ENCODE measurements at places on chromosomes 6 and 20.

GRCh38 chr6:106309766-106310373 lies 15.7 kb downstream of the ATG5 start:
- no peaks in the 10 kb centered on the region for H3K27me3 ChIP-seq
- no peak for DNase-seq
- H3K27ac ChIP-seq, result no peak overlapping the region
- H3K4me1 ChIP-seq, result no peaks in the 10 kb centered on the region
- H3K36me3 ChIP-seq, result no peaks in the 10 kb centered on the region
- H3K4me3 ChIP-seq, result no peak overlapping the region

- peak; percentile 25 for DNase-seq
- peaks cover 25% of the 10 kb centered on the region for H3K4me1 ChIP-seq
- no peaks in the 10 kb centered on the region for H3K36me3 ChIP-seq
These were observed 55.0 kb downstream of the KIF13A start for GRCh38 chr6:17932330-17932852.

GRCh38 chr6:12895721-12896120 lies 179.2 kb downstream of the PHACTR1 start:
- H3K27me3 ChIP-seq, result no peaks in the 10 kb centered on the region
- H3K4me3 ChIP-seq, result no peak overlapping the region
- no peak for DNase-seq
- no peaks in the 10 kb centered on the region for H3K4me1 ChIP-seq
- H3K27ac ChIP-seq, result no peak overlapping the region

DNA sequence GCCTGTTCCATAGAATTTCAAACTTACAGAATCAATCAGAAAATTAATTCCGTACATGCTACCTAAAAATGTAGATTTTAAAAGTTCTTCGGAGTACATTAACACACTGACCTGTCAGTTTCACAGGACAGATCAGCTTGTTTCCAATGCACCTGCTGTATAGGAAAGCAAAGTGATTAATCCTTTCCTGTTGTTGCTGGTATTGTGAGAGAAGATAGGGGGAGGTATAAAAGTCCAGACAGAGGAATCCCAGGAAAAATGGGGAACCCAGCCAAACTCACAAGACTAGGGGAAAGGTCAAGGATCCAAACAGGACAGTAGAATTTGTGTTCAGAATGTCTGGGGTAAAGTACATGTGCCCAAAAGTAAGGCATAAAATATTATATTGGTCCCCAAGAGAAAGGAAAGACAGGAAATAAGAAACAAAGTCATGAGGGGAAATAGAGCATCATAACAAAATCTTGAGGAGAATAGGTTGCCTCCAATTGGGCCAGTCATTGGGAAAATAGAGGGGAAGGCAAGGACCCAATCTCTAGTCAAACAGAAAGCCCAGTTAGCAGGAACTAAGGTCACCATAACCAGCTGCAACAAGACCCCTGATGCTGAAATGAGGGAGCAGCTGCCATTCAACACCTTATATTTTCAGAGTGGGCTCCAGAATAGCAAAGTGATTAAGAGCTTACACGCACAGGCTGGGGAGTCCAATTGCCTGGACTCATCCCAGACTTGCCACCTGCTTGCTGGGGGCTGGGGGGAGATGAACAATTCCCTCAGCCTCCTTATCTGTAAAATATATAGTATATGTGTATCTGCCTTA lies 10.3 kb downstream of the FILIP1 start:
- no peaks in the 10 kb centered on the region for H3K27me3 ChIP-seq
- no peak for DNase-seq
- no peak overlapping the region for H3K4me3 ChIP-seq
- no peaks in the 10 kb centered on the region for H3K36me3 ChIP-seq
- no peaks in the 10 kb centered on the region for H3K4me1 ChIP-seq

GRCh38 chr6:137882225-137882961 lies 15.3 kb downstream of the TNFAIP3 start:
- no peaks in the 10 kb centered on the region for H3K36me3 ChIP-seq
- no peak overlapping the region for H3K4me3 ChIP-seq
- H3K27ac ChIP-seq, result no peak overlapping the region

GRCh38 chr6:138545621-138545980 lies 46.3 kb upstream of the NHSL1 start:
- no peaks in the 10 kb centered on the region for H3K27me3 ChIP-seq
- H3K4me1 ChIP-seq, result peaks cover 2% of the 10 kb centered on the region
- DNase-seq, result peak; percentile 33
- H3K36me3 ChIP-seq, result no peaks in the 10 kb centered on the region

GRCh38 chr20:19073584-19074218 lies 138.7 kb upstream of the SLC24A3 start:
- no peak for DNase-seq
- no peaks in the 10 kb centered on the region for H3K4me1 ChIP-seq
- H3K4me3 ChIP-seq, result no peak overlapping the region

GRCh38 chr6:14464716-14465115 lies 347.1 kb downstream of the CD83 start:
- no peak for DNase-seq
- no peaks in the 10 kb centered on the region for H3K27me3 ChIP-seq
- no peak overlapping the region for H3K4me3 ChIP-seq
- H3K36me3 ChIP-seq, result no peaks in the 10 kb centered on the region

DNA sequence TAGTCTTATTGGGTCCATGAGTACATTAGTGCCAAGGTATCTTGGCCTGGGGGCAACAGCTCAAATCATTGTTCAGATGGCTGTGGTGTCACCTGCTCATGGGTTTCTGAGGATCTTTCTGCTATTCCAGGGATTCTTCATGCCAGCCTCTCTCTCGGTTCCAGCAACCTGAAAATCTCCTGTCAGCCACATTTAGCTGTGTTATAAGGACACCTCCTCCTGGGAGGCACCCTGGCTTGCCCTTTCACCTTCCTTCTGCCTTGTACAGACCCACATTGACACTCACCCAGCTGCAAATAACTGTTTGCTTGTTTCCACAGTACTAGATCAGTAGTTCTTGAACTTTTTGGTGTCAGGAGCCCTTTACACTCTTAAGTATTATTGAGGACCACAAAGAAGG lies 159.9 kb downstream of the GRM4 start:
- H3K27ac ChIP-seq, result no peak overlapping the region
- H3K4me1 ChIP-seq, result no peaks in the 10 kb centered on the region

GRCh38 chr20:17679941-17680835 lies 1.9 kb downstream of the RRBP1 start:
- peak overlapping the region; percentile 35 for H3K27ac ChIP-seq
- no peaks in the 10 kb centered on the region for H3K36me3 ChIP-seq
- peak; percentile 61 for DNase-seq
- H3K27me3 ChIP-seq, result no peaks in the 10 kb centered on the region

DNA sequence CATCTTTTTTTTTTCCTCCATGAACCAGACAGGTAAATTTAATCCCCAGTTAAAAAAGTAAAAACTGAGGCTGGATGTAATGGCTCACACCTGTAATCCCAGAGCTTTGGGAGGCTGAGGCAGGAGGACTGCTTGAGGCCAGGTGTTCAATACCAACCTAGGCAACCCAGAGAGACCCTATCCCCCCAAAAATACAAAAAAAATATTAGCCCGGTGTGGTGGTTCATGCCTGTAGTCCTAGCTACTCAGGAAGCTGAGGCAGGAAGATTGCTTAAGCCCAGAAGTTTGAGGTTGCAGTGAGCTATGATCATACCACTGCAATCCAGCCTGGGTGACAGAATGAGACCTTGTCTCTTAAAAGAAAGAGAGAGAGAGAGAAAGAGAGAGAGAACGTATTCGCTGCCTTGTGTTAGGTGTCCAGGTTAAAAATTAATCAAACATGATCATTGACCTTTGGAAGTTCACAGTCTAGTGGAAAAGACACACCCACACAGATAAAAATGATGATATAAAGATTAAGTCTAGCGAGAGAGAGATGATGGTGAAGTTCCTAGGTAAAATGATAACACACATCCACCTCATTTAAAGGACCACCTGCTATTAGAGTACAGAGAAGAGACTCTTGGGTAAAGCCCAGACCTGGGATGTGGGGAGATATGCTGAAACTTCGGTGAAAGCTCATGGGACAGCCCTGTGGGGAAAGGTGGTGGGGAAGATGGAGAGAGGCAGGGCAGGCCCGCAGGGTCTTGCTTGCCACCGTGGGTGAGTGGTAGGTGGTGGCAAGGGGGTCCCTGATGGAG lies 4.8 kb upstream of the NHSL1 start:
- no peaks in the 10 kb centered on the region for H3K36me3 ChIP-seq
- H3K4me3 ChIP-seq, result no peak overlapping the region
- no peaks in the 10 kb centered on the region for H3K27me3 ChIP-seq
- H3K4me1 ChIP-seq, result no peaks in the 10 kb centered on the region

- no peak overlapping the region for H3K27ac ChIP-seq
- no peak overlapping the region for H3K4me3 ChIP-seq
- no peaks in the 10 kb centered on the region for H3K27me3 ChIP-seq
- peaks cover 5% of the 10 kb centered on the region for H3K4me1 ChIP-seq
These were observed 55.4 kb downstream of the ANKRD60 start for GRCh38 chr20:58173091-58173490.

DNA sequence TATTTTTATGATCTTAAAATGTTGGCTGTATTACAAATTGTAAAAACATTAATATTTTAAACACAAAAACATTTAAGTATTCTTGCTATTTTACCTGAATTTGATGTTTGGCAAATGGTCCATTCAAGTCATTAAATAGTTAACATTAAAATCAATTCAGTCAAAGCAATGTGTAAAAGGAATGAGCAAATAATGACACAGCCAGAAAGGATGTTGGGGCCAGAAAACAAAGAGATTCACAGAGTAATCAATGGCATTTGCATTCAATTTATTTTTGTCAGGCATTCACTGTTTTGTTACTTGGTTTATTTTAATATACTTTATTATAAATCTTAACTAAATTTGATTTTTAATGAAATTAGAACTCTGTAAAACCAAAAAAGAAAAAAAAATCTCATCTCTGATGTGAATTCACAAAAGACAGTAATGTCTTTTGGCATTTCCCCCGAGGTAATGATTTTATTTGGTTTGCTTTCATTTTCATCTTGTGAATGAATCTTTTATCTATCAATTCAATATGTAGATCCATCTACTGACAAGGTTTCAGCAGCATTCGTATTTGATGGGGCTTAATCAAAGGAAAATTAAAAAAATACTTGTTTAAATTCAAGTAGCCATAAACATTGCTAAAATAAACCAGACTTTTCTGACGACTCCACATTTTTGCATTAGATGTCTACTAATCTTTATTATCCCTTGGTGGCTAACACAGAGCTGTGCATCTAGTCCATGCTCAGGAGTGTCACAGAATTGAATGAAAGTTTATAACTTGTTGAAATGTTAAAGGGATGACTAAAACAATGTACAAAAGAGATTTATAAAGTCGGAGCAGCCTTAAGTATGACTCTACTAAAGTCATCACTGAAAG lies 866.7 kb upstream of the GJE1 start:
- no peaks in the 10 kb centered on the region for H3K27me3 ChIP-seq
- DNase-seq, result no peak
- H3K36me3 ChIP-seq, result no peaks in the 10 kb centered on the region
- H3K27ac ChIP-seq, result no peak overlapping the region

- no peak overlapping the region for H3K4me3 ChIP-seq
- no peaks in the 10 kb centered on the region for H3K27me3 ChIP-seq
These were observed 66.9 kb downstream of the GMPR start for GRCh38 chr6:16305246-16305725.

GRCh38 chr20:35720165-35721123 lies 21.2 kb downstream of the ROMO1 start:
- H3K27me3 ChIP-seq, result no peaks in the 10 kb centered on the region
- DNase-seq, result no peak
- H3K4me1 ChIP-seq, result peaks cover 3% of the 10 kb centered on the region
- no peak overlapping the region for H3K27ac ChIP-seq

DNA sequence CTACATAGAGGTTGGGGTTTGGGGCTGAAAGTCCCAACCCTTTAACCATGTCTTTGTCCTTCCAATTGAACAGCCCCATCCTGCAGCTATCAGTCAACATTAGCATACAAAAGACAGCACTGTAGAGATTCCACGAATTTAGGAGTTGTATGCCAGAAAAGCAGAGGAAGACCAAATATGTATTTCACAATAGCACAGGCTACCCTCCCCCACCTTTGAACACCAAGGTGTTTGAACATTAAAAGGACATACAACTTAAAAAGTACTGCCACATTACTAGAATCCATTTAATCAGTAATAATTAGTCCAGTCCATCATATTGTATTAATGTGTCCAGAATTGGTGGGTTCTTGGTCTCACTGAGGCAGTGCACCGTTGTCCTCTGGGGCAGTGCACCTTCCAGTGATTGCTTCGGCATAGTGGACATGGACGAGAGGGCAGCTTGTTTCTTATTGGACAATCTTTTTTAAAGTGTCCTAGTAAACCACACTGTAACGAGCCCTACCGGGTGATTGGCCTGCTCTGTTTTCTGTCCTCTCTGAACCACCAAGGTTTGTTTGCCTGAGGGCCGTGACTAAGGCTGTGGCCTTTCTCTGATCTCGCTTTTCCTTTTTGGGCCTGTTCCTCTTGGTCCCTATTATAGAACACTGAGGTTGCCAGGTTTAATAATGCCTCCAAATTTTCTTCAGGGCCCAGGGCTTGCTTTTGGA lies 36.4 kb downstream of the GSTA4 start:
- H3K36me3 ChIP-seq, result no peaks in the 10 kb centered on the region
- no peaks in the 10 kb centered on the region for H3K4me1 ChIP-seq
- no peaks in the 10 kb centered on the region for H3K27me3 ChIP-seq
- no peak for DNase-seq

DNA sequence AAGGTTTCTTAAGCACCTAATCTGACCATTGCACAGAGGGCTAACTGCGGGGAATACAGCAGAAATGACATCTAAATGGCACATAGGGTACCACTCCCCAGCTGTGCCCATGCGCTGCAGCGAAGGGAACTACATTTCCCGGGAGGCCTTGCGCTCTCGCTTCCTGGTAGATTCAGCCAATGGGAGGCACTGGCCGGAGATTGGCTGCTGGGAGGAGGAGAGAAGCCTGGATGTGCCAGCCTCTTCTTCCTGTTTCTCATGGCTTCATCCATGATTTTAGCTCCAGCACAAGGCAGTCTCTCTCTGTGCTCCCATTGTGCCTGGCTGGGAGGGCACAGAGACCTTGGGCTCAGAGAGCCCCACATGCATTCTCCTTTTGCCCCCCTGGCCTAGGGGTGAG lies 101.7 kb upstream of the FOXA2 start:
- DNase-seq, result peak; percentile 29
- H3K36me3 ChIP-seq, result no peaks in the 10 kb centered on the region
- H3K27me3 ChIP-seq, result no peaks in the 10 kb centered on the region
- H3K27ac ChIP-seq, result no peak overlapping the region
- no peak overlapping the region for H3K4me3 ChIP-seq
- no peaks in the 10 kb centered on the region for H3K4me1 ChIP-seq

DNA sequence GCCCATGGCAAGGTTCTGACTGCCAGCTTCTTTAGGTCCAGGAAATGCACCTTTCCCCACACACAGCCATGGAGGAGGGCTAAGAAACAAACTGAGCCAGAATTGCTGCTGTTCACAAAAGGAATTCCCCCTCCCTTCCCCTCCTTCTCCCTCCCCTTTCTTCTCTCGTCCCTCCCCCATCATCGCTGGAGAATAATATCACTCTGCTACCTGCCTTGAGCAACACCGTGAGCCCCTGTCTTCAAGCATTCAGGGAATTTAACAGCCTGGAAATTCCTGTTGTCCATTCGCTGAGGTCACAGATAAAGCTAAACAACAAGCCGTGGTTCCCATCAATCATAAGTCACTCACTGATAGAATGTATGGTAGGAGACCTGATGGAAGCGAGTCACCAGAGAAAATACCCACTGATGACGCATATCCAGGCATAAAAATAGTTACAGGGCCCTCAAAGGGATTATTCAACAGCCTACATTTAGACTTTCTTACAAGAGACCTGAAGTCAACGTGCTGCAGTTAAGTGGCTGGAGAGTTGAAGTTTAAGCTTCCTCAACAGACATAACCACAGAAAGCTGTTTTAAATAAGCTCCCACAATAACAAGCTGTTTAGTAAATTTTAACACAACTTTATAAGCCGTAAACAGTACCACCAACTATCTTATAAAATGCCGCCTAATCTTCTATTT lies 59.7 kb downstream of the HIVEP2 start:
- no peaks in the 10 kb centered on the region for H3K27me3 ChIP-seq
- peak overlapping the region; percentile 29 for H3K4me3 ChIP-seq
